D721Med (cell line): ENCODE measurements at places on chromosomes 16 and 17.

GRCh38 chr16:29736764-29737163 lies 9.0 kb downstream of the C16orf54 start:
- DNase-seq = no peak

GRCh38 chr17:29124925-29125273 lies 55.3 kb downstream of the MYO18A start:
- no peak for DNase-seq

DNA sequence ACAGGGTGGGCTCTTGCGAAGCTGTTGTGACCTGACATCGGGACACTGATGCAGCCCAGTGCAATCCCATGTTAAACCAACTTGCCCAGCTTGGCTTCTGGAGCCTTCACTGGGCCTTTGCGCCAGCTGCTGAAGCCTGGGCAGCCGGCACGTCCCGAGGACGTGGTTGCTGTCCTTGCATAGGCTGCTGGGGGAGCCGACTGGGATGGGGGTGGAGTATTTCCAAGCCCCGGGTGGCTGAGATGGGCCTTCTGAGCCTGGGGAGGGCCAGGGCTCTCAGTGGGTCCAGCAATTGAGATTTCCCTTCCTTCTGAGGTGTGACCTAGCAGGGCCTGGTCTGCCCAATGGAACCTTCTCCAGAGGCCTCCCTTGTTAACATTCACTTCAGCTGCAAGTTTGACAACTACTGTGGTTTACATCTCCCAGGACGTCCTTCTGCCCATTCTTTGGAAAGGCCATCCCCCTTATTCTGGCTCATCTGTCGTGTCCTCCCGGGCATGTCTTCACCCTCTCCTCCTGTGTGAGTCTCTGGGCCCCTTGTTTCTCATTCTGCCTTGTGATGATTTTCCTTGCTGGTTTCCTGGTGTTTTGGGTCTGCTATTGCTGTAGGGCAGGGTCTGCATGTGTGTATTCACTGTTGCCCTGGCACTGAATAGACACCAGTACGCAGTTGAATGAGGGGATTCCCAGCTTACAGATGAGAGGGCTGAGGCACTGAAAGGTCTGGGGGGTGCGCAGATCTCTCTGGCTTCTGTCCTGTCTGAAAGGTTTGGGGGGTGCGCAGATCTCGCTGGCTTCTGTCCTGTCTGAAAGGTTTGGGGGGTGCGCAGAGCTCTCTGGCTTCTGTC lies 34.4 kb downstream of the HAPSTR1 start:
- no peak for DNase-seq

DNA sequence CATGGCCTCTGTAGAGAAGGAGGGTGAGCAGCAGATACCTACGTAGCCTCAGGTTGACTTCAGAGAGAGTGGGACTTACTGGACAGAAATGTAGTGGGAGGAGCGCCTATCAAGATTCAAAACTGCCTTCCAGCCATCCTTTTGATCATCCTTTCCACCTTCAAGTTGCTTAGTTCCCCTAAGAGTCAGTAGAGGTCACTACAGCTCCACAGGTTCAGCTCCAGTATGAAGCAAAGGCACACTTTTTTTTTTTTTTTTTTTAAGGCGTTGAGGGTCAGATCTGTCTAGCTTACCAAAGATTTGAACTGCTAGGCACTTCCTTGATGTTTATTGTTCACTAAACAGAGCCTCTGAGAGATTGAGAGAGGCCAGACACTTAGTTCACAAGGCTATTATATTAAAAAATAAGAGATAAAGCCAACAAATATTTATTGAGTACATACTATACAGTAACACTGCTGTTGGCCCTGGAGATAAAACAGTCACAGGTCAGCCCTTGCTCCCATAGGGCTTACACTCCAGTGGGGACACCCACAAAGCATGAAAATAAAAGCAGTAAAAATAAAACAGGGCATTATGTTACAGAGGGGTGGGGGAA lies 3.1 kb downstream of the RNF227 start:
- no peak for DNase-seq

DNA sequence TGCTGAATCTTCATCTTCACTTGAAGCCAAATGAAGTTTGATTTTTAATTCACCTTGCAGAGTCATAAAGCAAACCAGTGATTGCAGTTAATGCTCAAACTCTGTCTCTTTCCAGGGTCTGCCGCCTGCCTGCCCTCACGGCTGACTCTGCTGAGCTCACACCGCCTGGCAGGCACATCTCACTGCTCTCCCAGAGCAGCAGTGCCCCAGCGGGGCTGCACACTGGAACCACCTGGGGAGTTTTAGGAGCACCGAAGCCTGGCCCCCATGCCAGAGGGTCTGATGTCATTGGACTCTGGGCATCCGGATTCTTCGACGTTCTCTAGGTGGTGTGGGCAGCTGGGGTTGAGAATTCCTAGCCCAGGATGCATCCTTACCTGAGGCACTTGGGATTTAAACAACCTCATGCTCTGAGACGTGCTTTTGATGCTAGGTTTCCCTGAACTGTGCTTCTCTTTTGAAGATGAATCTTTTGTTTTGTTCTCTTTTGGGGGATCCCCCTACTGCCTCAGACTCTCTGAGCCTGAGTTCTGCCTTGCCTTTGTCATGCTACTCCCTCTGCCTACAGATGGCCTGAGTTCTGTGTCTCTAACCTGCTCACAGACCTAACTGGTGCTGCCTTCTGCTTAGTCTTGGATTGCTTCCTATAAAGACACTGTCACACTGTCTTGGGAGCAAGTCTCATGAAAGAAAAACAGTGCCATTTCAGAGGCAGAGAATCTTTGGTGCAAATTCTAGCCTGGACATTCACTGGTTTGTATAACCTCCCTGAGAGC lies 438.1 kb upstream of the CCL2 start:
- no peak for DNase-seq

GRCh38 chr17:61768405-61768804 lies 94.9 kb downstream of the BRIP1 start:
- DNase-seq = no peak

DNA sequence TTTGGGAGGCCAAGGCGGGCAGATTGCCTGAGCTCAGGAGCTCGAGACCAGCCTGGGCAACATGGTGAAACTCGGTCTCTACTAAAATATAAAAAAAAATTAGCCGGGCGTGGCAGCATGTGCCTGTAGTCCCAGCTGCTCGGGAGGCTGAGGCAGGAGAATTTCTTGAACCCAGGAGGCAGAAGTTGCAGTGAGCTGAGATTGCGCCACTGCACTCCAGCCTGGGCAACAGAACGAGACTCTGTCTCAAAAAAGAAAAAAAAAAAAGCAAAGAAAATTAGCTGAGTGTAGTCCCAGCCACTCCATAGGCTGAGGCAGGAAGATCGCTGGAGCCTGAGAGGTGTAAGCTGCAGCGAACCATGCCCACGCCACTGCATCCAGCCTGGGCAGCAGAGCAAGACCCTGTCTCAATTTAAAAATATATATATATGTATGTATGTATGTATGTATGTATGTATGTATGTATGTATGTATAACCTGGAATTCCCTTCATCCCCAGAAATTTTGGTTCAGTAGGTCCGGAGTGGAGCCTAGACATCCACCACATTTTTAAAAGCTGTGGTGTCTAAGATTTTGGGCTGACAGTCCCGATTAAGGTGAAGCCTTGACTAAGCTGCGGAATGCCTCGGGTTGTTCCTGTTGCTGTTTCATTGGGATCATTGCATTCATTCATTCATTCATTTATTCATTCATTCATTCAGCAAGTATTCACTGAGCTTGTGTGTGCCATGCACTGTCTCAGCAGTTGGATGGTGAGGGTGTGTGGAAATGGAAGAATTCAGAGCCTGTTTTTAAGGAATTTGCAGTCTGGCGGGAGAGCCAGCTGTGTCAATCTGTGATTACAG lies 25.9 kb downstream of the TMEM94 start:
- DNase-seq = no peak

DNA sequence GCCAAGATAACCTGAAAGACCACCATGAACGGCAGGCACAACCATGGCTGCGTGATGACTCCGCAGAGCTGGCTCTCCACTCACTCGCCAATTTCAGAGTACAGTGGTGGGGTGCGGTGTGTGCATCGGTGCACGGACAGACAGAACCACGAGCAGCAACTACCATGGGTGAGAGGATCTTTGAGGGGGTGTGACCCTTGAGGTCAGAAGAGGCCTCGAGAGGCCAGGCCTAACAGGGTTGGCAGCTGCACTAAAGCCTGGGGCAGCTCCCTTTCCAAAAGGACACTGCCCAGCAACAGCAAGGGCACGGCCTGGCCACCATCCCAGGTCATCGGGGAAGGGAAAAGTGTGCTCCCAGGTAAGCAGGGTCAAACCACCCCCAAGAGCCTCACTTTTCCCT lies 1.9 kb upstream of the ECI1 start:
- no peak for DNase-seq

GRCh38 chr17:12547831-12548230 lies 117.9 kb upstream of the MYOCD start:
- DNase-seq = no peak

DNA sequence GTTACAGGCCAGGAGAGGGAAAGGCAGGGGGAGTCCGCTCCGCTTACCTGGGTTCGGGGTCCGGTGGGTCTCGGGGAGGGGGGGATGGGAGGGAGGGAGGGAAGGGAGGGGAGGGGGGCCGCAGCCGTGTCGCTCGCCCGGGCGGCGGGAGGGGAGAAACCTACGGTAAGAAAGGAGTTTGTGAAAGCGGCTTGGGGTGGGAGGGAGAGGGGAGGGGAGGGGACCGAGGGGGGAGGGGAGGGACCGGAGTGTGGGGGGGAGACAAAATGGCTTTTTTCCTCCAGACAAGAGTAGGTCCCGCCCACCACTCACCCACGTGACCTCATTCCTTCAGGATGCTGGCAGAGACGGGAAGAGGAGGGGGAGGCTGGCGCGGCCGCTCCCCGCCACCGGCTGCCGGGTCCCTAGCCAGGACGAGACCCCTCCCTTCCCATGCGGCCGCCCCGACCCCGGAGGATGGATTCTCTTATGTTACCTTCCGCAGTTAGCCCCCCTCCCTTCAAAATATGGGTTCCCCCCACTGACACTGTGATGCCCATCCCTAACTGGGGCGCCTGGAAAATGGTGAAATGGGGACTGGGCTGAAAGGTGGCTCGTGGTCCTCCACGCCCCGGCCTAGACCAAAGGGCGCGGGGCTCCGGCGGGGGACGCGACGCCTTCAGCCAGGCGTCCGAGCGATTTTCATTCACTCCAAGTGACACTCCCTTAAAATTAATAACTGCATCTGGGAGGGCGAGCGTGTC lies at the start of gene PCGF2:
Gene PCGF2 (minus strand): TSS at position 188 of the 743 bp plus-strand sequence. CDS start 7,934 bp downstream, outside the sequence.
- peak; percentile 68 for DNase-seq

GRCh38 chr16:77965346-77965745 lies 57.0 kb upstream of the CLEC3A start:
- DNase-seq = no peak

GRCh38 chr16:50207652-50208051 lies 54.5 kb downstream of the TENT4B start:
- no peak for DNase-seq

DNA sequence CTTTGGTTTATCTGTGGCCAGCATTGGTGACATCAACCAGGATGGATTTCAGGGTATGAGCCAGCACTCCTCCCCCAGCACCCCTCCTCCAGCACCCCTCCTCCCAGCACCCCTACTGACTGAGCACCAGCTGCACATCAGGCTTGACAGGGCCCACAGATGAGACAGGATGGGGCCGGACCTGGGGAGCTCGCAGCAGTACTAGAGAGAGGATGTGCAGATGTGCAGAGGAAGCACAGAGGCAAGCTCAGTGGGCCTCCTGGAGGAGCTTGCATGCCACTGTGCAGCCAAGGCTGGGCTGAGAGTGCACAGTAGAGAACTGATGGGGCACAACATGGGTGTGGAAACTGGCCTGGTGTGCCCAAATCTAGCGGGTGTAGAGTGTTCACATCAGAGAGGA lies 16.2 kb downstream of the ITGA3 start:
- DNase-seq = no peak
